ENCODE measurements at places on chromosomes 12 and 14. TPM values are rescaled to one million over a fixed set of nuclear protein-coding genes. Genes with fewer than 3 reads are reported as not detected.

GRCh38 chr14:85517114-85517688, 12.7 kb upstream of the FLRT2 start:
- DNase-seq = no peak

GRCh38 chr14:106821119-106821518, 1294.7 kb downstream of the TMEM121 start:
- DNase-seq = no peak

Gene TAS2R8
- not detected for polyA plus RNA-seq

DNA sequence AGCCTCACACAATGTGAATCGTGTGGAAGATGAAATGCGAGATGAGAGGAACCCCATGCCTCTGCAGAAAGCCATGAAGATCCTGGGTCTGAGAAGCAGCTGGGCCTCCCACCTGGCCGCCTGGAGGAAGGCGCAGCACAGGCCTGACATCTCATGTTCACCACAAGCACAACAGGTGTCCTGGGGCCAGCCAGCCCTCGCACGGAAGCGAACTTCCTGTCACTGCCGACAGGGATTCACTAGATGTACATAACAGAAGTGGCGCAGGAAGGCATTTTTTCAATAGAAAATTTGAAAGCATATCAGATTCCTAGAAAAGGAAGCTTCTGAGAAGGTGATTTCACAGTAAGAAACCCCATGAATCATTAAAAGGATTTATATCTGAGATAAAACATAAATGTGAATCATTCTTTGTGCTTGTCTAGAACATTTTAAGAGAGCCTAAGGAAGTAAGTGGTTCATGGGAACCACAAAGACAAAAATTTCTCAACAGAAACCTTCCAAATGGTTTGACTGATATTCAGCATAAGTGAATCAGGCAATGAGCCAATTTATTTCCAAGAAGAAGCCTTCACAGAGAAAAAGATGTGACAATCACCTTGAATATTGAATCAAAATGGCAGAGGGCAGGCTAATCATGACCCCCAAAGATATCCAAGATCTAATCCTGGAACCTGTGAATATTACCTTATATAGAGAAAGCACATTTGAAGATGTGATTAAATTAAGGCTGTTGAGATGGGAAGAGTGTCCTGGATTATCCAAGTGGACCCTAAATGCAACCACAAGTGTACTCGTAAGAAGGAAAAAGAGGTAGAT, 311.9 kb downstream of the DUSP6 start:
- DNase-seq = no peak

Gene OAS1
- polyA plus RNA-seq = 5.2 TPM

DNA sequence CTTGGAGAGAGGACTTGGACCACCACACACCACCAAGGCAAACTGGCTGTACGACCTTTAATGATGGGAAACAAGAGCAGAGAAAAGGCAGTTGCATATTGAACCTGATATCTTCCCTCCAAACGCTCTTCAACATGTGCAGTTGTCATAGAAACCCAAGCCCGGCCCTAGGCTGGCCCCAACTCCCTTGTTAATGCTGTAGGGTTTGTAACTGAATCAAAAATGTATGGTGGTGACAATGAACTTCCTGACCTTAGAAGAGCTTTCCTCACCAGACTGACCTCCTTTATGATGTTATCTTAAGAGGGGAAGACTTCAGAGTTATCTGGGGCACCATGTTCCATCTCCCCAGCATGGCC, 12.3 kb downstream of the APOLD1 start:
- DNase-seq = no peak

Gene MRPL52
- polyA plus RNA-seq = 67.7 TPM

DNA sequence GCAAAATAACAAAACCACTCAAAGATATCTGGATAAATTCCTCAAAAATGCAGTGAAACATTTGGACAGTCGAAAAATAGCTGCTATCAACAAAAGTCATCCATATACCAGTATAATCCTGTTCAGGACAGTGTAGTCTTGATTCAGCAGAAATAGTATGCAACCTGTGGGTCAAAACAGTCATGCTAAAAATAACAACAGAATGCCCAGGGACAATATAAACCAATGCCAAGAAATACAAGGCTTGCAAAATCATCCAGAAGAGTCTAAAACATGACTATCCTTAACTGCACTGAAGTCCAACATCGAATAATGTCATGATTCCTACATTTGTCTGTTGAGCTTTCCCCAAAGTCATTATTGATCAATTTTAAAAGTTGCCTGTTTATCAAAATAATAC, 425.9 kb downstream of the FSCB start:
- no peak for DNase-seq

DNA sequence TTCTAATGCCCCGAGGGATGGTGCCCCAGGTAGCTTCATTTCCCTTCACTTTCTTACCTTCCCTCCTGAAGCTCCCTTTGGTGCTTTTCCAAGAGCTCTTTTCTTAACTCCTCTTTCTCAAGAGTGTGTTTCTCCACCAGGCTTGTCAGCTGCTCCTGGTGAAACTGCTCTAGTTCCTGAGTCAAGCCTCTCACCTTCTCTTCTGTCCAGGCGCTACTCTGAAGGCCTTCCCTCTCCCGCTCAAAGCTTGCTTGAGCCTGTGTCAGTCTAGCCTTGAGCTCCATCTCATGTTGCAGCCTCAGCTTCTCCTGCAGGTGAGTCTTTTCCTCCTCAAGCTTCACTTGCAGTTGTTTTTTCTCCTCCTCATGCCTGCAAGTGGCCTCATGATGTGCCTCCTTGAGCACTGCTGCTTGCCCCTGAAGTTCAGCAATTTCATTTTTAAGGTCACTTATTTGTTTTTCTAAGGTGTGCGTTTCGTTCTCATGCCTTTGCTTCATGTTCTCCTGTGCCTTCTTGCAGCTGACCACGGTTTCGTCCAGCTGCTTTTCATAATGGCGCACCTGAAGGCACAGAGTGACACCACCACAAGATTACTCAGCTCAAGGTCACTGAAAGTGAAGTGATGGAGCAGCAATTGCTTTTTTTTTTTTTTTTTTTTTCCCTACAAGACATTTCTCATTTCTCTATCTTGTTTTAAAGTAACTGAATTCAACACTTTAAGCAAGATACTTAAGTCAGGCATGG, 71.0 kb downstream of the NIN start:
- DNase-seq = no peak

Gene TTC9
- 8.1 TPM for polyA plus RNA-seq

Gene TUNAR
- not detected for polyA plus RNA-seq

DNA sequence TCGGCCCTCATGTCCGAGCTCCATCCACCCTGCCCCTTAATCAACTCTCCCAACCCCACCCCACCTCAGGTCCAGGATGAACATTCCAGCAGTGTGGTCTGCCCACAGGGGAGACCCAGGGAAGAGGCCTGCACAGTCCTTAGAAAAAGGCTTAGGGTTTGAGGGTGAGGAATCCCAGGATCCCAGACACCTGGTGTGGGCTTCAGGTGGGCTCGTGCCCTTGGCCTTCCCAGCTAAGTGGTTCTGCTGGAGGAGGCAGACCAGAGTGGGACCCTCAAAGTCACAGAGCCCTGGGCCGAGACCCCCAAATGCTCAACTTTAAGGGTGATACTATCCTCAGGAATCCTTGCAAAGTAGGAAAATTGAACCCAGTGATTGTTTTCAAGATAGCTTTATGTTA, 25.4 kb upstream of the PPP2R5C start:
- DNase-seq = no peak

DNA sequence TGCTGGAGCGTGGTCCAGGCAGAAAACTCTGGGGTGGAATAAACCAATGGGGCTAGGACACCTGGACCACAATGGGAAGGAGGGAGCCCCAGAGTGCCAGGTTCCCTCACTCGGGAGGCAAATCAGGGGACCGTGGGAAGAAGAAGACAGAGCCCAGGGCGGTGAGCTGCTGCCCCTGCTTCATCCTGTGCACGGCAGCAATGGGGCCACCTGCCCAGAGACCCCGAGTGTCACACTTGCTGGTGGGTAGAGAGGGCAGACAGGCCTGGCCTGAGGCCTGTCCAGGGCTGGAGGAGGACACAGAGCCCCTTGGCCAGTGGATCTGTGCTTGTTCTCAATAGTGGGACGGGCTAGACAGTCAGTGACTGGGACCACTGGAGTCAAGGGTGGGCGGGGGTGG, 58.2 kb downstream of the DIO3 start:
- DNase-seq = no peak

GRCh38 chr12:68445824-68446223, 113.7 kb upstream of the MDM1 start:
- no peak for DNase-seq

All from hindlimb muscle (tissue), 1 donor.